ENCODE measurements at places on chromosomes 2 and 18.

GRCh38 chr2:100260712-100261620 lies 61.3 kb downstream of the LONRF2 start:
- DNase-seq, result peak; percentile 41

- no peak for DNase-seq
These were observed 70.6 kb upstream of the ITGB6 start for GRCh38 chr2:160270571-160271113.

DNA sequence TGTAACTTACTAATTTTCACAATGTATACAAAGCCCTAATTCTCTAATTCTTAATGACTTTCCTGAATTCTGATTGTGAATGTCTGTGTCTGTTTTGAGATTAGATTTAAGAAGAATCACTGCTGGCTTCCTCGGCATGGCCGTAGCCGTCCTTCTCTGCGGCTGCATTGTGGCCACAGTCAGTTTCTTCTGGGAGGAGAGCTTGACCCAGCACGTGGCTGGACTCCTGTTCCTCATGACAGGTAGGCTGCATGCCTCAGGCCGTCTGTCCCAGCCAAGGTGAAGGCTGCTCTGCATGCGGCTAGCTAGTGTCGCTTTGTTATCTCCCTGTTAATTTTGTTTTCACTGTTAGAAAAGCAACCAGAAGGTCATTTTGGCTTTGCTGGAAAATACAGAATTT lies 41.2 kb downstream of the TMEM178A start:
- DNase-seq, result no peak

GRCh38 chr2:222318712-222319585 lies 20.2 kb upstream of the PAX3 start:
- DNase-seq, result peak; percentile 33

DNA sequence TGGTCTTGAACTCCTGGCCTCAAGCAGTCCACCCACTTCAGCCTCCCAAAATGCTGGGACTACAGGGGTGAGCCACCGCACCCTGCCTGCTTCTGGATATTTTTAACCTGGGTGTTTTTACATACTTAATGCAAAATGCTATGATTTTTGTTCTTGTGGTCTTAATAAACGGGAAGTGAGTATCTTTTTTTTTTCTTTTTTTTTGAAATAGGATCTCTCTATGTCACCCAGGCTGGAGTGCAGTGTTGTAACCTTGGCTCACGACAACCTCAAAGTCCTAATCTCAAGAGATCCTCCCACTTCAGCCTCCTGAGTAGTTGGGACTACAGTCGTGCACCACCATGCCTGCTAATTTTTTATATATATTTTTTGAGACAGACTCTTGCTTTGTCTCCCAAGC lies 19.2 kb upstream of the ASXL2 start:
- DNase-seq, result no peak

DNA sequence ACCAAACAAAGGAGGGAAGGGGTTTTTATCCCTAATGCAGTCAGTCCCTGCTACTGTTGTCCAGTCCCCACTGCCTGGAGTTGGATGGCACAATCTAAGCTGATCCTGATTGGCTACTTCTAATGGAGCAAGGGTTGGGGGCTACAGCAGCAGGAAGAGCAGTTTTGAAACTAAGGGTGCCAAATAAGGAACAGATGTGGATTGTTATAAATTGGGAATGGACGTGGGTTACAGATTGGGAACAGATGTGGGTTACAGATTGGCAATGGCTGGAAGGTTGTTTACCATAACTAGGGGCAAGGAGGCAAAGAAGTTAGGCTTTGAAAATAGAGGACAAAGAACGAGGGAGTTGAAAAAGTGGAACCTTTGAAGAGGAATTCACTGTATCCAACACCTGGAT lies 16.0 kb upstream of the PROM2 start:
- no peak for DNase-seq

DNA sequence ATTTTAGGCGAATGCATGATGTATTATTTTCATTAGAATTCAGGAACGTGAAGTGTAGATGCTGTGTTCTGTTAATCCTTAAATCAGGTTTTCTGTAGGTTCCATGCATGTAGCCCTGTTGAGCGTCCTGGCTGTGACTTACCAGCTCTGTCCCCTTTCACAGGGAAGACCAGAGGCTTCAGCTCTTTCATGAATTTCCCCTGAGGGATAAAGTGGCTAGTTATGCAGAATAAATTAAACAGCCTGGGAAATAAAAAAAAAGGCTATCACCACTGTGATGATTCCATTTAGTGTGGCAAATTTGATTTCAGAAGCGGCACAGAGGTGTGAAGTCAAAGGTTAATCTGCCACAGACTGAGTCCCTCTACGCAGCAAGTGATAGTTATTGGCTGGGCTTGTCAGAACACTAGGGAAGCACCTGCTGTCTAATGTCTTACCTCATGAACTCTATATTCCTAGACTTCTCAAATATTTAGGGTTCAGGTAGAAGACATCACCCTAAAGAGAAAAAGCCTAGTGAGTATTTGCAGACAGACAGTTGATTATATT lies 61.6 kb upstream of the LINC00305 start:
- no peak for DNase-seq

GRCh38 chr18:74139888-74140287 lies 7.7 kb downstream of the FBXO15 start:
- DNase-seq, result no peak

- no peak for DNase-seq
These were observed at the start of gene CREG2 for GRCh38 chr2:101387151-101387834. TSS of gene CREG2 (minus strand) at chr2:101387503. CDS start at chr2:101387457, 46 bp downstream.

DNA sequence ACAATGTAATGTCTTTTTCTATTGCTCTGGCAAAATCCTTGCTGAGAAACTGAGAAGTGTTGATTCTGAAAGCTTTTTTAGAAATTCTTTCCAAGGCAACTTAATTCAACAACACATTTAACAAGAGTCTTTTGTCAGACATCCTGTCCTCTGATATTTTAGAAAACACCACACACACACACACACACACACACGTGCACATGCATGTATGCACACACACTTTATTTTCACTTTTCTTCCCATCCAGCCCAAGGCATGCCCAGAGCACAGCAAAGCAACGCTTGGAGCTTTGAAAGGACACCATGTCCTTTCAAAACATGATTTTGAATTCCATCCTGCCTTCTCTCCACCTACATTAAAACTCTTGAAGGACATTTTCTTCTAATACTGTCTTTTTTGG lies 116.1 kb downstream of the ATL2 start:
- DNase-seq, result no peak

GRCh38 chr2:200243441-200243840 lies 63.1 kb upstream of the SPATS2L start:
- DNase-seq, result no peak

GRCh38 chr2:120971866-120972265 lies 236.2 kb downstream of the GLI2 start:
- DNase-seq, result no peak

DNA sequence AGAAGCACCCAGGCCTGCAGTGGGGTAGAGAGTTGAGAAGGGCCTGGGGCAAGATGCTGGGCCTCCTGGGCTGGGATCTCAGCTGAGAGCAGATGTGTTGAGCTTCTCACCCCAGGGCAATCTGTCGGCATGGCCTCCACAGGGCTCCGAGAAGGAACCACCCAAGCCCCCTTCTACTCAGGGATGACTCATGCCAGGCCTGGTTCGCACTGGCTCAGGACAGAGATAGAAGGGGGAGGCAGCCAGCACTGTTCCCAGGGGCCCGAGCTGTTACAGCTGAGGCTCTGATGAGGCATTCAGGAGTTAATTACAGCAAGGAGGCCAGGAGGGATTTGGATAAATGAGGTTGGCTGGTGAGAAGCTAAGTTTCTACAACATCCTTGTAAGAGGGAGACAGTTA lies 62.5 kb downstream of the CENPO start:
- DNase-seq, result no peak

DNA sequence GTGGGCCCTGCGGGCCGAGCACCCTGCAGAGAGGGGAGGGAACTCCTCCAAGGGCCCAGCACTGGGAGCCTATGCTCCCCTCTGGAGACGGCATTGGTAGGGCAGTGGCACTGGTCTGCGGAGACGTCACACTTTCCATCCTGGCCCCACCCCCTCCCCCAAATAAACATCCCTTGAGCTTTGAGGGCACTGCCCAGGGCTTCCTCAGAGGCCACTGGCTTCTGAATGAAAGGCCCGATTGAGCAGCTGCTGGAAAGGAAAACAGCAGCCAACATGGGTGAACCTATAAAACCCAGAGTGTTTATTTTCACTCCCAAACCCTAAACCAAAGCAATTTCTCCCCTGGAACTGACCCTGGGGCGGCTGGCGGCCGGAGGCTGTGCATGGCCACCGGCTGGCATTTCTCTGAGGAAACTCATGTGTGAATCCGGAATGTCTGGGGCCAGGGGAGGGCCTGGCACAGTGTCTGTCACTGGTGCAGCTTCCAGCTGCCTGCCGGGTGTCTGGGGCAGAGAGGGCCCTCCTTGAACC lies 138.9 kb downstream of the DYSF start:
- no peak for DNase-seq

- DNase-seq, result peak; percentile 29
These were observed 20.3 kb upstream of the LAPTM4A start for GRCh38 chr2:20071397-20072383.

GRCh38 chr2:36993841-36994620 lies 27.7 kb upstream of the STRN start:
- no peak for DNase-seq

GRCh38 chr2:141736466-141736865 lies 394.4 kb downstream of the LRP1B start:
- DNase-seq, result no peak

DNA sequence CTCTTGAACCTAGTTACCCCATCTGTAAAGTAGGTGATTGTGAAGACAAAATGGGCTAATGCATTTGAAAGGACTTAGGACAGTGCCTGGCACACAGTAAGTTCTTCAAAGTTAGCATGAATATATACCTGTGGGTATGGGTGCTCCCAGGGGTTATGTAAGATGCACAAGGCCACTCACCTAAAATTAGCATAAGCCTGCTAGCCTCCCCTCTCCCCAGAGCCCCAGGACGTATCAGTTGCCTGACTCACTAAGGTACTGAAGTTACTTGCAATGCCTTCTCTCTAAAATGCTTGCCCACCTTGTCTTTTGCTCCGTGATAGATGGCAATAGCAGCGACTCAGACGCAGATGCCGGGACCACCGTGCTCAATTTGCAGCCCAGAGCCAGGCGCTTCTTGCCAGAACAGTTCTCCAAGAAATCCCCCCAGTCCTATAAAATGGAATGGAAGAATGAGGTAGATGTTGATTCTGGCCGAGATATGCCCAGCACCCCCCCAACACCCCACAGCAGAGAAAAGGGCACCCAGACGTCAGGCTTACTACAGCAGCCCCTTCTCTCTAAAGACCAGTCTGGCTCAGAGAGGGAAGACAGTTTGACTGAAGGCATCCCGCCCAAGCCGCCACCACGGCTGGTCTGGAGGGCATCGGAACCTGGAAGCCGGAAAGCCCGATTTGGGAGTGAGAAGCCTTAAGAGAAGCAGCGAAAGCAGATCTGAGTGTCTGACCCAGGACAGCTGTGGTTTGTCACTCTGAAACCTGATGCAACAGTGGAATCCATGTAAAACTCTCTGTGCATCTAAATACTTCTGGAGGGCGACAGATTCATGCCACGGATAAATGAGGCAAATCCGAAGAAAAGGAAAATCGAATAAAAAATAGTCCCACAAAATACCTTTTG lies 53.8 kb upstream of the TMEM182 start:
- no peak for DNase-seq

DNA sequence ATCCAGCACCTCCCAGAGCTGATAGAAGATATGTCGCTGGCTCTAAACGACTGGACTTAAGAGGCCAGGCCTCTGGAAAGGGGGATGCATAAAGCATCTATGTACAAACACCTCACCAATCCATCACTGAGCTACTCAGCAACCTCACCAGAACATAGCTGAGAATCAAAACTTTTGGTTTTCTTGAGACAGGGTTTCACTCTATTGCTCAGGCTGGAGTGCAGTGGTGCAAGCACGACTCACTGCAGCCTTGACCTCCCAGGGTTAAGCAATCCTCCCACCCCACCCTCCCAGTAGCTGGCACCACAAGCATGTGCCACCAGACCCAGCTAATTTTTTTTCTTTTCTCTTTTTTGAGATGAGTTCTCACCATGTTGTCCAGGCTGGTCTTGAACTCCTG lies 62.9 kb upstream of the MSH6 start:
- no peak for DNase-seq

DNA sequence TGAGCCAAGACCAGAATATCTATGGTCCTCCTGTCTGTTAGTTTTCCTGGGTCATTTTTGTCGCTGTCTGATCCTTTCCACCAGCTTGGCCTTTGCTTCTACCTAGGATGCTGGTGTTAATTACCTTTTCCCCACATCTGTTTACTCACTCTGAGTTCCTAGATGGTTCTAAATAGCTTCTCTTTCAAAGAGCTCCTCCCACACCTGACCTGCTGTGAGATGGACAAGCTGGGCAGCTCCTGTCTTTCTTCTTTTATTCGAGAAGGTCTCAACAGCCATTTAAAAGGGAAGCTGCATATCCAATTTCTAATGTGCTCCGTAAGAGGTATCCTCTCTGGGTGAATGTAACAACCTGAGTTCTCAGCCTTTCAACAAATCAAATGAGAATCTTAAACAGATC lies 156.2 kb downstream of the HRH4 start:
- peak; percentile 32 for DNase-seq

DNA sequence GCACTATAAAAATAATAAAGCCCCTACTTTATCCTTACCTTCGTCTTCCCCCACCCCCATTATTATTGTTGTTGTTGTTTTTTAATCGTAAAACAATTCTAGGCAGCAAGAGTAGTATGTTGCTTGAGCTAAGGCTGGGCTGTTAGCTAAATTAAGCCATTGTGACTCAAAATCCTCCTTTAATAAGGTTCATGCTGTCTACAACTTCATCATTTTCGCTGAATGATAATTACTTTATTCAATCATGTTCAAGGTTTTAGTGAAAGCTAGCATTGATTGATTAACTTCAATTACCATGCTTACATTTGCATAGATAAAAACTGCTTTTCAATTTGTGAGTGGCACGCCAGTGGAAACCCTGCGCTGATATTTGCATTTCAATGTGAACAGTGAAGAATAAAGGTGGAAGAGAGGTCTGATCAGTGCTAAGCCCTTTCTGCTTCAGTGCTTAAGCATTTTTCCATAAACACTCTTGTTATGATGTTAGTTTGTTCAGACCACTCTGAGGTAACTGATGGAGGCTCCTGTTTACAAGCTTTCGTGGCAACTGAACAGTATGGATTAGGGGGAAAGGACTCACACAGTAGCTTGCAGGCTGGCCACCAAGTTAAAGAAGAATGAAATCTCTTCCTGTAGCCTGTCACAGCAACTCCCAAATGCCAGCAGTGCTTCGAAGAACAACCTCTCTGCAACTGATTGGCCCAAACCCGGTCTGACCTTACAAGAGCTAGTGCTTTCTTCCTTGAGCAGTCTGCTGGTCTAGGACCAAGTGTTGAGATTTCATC lies 156.8 kb downstream of the GPD2 start:
- no peak for DNase-seq

- DNase-seq, result peak; percentile 58
These were observed 2.4 kb upstream of the HOXD8 start for GRCh38 chr2:176126929-176127773.

- no peak for DNase-seq
These were observed 54.1 kb downstream of the PXDN start for GRCh38 chr2:1690056-1690775.

- DNase-seq, result no peak
These were observed 2.2 kb downstream of the NXPH2 start for GRCh38 chr2:138777996-138778395.

- no peak for DNase-seq
These were observed 280.2 kb downstream of the STK39 start for GRCh38 chr2:167966937-167967913.

GRCh38 chr2:86476918-86477317 lies 35.7 kb downstream of the KDM3A start:
- no peak for DNase-seq

Data from NCI-H1092 (cell line).